PC-3 (cell line): ENCODE measurements at places on chromosomes 13 and 19.

- no peak for DNase-seq
- no peaks in the 10 kb centered on the region for H3K27me3 ChIP-seq
- H3K4me3 ChIP-seq, result no peak overlapping the region
Measured at GRCh38 chr13:96804174-96804573, 190.1 kb downstream of the OXGR1 start.

DNA sequence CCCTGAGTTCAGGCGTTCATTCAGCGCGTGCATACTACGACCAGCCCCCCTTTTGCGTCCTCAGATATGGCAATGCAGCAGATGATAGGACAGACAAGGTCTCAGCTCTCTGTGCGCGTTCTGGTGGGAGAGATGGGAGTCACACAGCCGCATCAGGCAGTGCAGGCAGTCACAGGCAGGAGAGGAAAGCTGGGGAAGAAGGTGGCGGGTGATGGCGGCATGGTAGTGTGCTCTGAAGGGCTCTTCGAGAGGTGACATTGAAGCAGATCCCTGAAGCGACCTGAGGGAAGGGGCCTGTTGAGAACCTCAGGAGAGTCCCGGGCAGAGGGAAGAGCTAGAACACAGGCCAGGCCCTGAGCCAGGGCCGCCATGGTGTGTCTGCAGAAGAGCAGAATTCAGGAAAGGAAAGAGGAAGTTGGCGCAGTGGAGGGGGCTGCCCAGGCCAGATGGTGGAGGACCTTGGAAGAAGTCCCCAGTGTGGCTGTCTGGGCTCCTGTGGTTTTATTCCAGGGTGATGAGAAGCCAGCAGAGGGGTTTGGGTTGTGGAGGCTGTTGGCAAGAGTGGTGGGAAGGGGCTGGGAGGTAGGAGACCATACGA is 3.5 kb downstream of the USF2 start:
- DNase-seq, result no peak
- no peaks in the 10 kb centered on the region for H3K27me3 ChIP-seq
- no peak overlapping the region for H3K27ac ChIP-seq
- no peaks in the 10 kb centered on the region; the same call in 1 of the 2 replicates for H3K36me3 ChIP-seq
- H3K4me3 ChIP-seq, result no peak overlapping the region

DNA sequence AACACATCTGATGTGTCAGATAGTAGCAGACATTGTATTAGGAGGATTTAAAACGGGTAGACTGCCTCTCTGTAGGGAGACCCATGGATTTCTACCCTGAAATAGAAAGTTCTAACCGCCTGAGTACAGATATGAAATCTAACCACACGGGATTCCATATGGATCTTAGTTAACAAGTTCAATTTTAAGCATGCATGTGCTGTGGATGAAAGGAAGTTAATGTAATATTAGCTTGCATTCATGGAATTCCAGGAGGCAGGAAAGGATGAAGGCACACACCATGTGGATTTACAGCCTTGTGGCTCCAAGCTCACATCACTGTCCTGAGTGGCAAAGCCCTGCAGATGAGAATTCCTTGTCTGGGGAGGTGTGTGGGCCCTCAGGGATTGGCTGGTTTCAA is 120.6 kb upstream of the IRS2 start:
- H3K4me3 ChIP-seq, result no peak overlapping the region
- no peak overlapping the region for H3K27ac ChIP-seq
- H3K36me3 ChIP-seq, result no peaks in the 10 kb centered on the region
- no peaks in the 10 kb centered on the region for H3K4me1 ChIP-seq
- DNase-seq, result no peak

GRCh38 chr19:58395220-58395978 is at the start of gene RNF225:
RNF225 (plus strand) TSS chr19:58395656; CDS start chr19:58396090, 434 bp downstream.
- H3K36me3 ChIP-seq, result peaks cover 42% of the 10 kb centered on the region
- H3K27me3 ChIP-seq, result no peaks in the 10 kb centered on the region
- DNase-seq, result peak; percentile 83

DNA sequence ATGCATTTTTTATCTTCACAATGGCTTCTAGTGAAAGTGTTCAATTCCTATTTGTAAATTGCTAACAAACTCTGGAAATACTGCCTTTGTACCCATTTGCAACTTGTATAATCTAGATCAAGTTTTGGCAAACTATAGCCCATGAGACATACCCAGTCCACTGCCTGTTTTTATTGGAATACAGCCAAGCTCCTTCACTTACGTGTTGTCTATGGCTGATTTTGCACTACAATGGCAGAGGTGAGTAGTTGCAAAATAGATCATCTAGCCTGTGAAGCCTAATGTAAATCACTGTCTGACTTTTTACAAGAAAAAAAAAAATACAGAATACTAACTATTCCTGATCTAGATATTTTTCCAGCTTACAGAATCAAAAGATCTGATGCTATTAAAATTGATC is 37.1 kb downstream of the DZIP1 start:
- H3K4me3 ChIP-seq, result no peak overlapping the region
- no peaks in the 10 kb centered on the region for H3K27me3 ChIP-seq
- peaks cover 25% of the 10 kb centered on the region for H3K4me1 ChIP-seq
- no peaks in the 10 kb centered on the region for H3K36me3 ChIP-seq

DNA sequence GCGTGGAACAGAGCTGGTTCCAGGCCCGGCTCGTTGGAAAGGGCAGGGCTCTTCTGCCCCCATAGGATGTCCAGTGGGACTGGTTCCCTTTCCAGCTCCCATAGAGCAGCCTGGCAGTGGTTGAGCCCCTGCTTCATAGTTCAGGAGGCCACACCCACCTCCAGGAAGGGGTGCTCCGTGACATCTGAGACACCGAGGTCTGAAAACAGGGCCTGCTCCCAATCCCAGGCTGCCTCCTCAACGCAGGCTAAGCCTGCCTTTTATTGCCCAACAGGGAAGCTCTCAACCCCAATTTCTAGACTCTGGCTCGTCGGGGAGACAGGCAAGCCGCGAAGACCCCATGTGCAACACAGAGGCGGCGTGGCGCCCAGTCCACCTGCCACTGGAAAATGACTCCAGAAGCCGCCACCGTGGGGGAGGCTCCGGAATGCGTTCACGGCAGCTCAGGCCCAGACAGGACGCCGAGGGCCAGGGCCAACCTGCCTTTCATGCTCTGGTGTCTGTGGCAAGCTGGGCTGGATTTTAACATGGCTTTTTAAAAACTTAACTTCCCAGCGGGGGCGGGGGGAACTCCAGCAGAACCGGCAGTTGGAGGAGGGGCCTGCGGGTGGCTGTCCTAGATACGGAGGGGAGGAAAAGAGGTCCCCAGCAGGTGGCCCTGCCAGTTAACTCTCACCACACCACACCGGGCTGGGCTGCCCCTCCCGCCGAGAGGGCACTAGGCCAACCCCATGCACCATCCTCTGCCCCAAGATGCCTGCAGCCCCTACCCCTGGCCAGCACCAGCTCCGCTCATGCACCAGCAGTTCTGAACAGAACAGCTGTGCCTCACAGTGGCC is 17.9 kb upstream of the TINCR start:
- no peak for DNase-seq
- no peak overlapping the region for H3K27ac ChIP-seq
- H3K4me1 ChIP-seq, result no peaks in the 10 kb centered on the region
- H3K36me3 ChIP-seq, result peaks cover 44% of the 10 kb centered on the region
- no peaks in the 10 kb centered on the region for H3K27me3 ChIP-seq
- H3K4me3 ChIP-seq, result no peak overlapping the region
